ENCODE measurements at places on chromosomes 1 and 21. TPM values are rescaled to one million over a fixed set of nuclear protein-coding genes. Genes with fewer than 3 reads are reported as not detected.

Gene SOX13
- total RNA-seq, result 6.5 TPM

Gene F3
- 7.5 TPM for total RNA-seq

Gene PTPRU
- 7.2 TPM for total RNA-seq

Gene SESN2
- total RNA-seq, result 18.4 TPM

Gene RAB29
- total RNA-seq, result 19.2 TPM

Gene FLG
- not detected for total RNA-seq

Gene LCK
- not detected for total RNA-seq

Gene ZP4
- not detected for total RNA-seq

Gene FAM43B
- 0.08 TPM for total RNA-seq

Gene SPRR3
- total RNA-seq, result not detected

Gene A3GALT2
- total RNA-seq, result not detected

Gene IPO13
- total RNA-seq, result 15.7 TPM

Gene SPRR1A
- not detected for total RNA-seq

Gene MATN1
- 0.23 TPM for total RNA-seq

Gene PDE9A
- 1.7 TPM for total RNA-seq

Gene ALPL
- 2.9 TPM for total RNA-seq

Gene ITLN2
- 1.5 TPM for total RNA-seq

Gene MXRA8
- total RNA-seq, result 200 TPM

Gene LCE2A
- total RNA-seq, result not detected

Gene GSTM1
- 6.1 TPM for total RNA-seq

Gene KLF17
- 0.23 TPM for total RNA-seq

Gene DCST1
- not detected for total RNA-seq

Gene NPL
- 3.5 TPM for total RNA-seq

Gene TDRD5
- total RNA-seq, result not detected

Gene IL24
- not detected for total RNA-seq

Gene ADAMTS5
- total RNA-seq, result 0.08 TPM

Gene WDR64
- total RNA-seq, result not detected

Gene CAPZA1
- 196 TPM for total RNA-seq

Gene CD55
- 16.5 TPM for total RNA-seq

Gene CFH
- total RNA-seq, result 272 TPM

Gene CD247
- not detected for total RNA-seq

Gene SLC45A1
- total RNA-seq, result 0.30 TPM

Gene TUFT1
- total RNA-seq, result 8.5 TPM

Gene SPSB1
- 48.0 TPM for total RNA-seq

Gene ABL2
- 64.2 TPM for total RNA-seq

Gene WLS
- total RNA-seq, result 61.0 TPM

Gene STUM
- 0.23 TPM for total RNA-seq

Gene CHIT1
- total RNA-seq, result 0.70 TPM

Gene LENEP
- not detected for total RNA-seq

Gene CASQ2
- total RNA-seq, result not detected

Gene LAMC2
- total RNA-seq, result 7.0 TPM

Data from smooth muscle cell of the coronary artery (primary cell).